ENCODE measurements at places on chromosomes 3 and 15.

- DNase-seq: no peak
These were observed 75.4 kb downstream of the CDC25A start for GRCh38 chr3:48112813-48113212.

DNA sequence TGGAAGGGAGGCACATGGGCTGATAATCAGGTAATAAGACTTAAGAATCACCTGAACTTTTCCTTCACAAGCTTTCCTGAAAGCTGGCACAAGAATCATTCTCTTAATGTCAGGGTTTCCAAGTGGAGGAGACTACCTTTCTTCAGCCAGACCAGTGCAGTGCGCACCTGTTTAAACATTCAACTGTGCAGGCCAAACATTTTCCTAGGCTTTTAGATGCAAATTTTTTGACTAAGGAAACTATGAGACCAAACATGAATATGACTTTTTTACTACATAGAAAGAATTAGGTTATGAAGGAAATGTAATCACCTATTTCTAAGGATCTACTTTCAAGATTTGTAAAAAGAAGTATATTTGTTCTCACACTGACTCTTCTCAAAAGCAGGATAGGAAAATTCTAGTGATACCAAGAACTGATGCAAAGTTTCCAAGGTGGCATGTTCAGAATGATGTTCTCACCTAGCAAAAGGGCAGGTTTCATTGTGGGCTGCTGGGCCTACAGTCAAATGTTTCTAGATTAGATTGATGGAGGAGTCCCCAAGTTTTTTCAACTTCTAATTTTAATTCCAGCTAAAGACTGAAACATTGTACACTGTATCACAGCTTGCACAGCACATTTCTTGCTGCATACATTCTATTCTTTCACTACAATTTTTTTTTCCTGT is 339.1 kb downstream of the TIGIT start:
- DNase-seq: no peak

- DNase-seq: no peak
These were observed 774.7 kb upstream of the NECTIN3 start for GRCh38 chr3:110296885-110297284.

- DNase-seq: no peak
These were observed 191.5 kb downstream of the CHST2 start for GRCh38 chr3:143311096-143311495.

DNA sequence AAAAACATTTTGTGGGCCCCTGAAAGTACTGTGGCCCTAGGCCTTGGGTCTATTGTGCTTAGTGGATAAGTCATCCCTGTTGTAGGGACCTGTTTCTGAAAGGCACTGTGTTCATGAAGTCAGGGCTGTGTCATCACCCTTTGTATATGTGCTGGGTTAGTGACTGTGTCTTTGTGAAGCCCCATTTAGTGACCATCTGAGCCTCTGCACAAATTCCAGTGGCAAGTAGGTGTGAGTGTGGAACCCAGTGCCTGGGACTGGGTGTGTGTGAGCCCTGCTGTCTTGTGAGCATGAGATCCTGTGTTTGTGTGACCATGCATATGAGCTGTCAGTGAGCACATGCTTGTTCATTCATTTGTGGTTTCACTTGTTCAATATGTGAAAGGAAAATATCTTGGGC is 1.2 kb upstream of the HYAL1 start:
- DNase-seq: no peak

DNA sequence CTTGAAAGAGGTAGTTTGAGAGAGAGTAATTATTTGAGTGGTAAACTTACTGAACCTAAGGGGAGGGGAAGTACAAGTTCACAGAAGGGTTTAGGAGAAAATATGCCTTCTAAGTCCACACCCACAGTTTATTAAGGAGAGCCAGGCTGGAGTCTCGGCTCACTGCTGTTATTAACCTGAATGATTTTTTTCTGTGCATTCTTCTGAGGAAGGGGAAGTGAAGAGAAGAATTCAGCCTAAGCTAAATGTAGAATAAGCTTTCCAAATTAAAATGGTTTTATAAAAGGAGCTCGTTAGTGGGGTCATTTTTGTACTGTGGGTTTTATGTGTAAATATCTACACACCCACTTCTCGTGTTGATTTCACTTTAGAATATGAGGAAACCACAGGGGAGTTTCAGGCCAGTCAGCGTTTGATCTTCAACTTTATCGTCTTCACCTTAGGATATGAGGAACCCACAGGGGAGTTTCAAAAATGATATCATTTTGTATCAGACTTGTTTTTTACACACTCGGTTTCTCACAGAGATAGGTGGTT is 1.5 kb downstream of the WHAMM start:
- DNase-seq: no peak

GRCh38 chr3:101892648-101893047 is 43.3 kb downstream of the NFKBIZ start:
- no peak for DNase-seq

DNA sequence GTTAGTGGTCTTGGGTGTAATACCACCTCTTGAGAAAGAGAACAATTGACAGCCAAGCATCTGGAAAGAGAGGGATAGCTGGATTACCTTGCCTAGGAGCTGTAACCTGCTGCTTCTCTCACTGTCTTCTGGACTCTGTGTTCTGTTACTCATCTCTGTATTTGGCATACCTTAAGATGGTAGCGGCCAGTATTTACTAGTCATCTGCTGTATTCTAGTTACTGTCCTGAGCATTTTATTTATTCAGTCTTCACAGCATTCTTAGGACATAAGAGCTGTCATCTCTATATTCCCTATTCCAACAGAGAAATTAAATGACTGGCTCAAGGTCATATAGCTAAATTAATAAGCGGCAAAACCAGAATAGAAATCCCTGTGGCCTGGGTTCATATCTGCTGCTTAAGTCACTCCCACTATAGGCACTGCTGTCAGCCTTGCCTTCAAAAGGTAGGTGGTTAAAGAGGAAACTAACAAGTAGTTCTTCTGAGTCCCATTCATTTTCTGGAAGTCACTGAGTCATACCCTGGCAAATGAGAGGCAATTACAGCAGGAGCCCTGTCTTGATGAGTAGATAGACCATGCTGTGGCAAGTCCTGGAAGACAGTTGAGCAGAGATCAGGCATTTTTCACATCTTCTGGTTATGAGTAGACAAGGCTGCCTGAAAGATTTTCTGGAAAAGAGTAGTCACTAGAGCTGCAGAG is 68.2 kb downstream of the RAB7A start:
- DNase-seq: no peak

DNA sequence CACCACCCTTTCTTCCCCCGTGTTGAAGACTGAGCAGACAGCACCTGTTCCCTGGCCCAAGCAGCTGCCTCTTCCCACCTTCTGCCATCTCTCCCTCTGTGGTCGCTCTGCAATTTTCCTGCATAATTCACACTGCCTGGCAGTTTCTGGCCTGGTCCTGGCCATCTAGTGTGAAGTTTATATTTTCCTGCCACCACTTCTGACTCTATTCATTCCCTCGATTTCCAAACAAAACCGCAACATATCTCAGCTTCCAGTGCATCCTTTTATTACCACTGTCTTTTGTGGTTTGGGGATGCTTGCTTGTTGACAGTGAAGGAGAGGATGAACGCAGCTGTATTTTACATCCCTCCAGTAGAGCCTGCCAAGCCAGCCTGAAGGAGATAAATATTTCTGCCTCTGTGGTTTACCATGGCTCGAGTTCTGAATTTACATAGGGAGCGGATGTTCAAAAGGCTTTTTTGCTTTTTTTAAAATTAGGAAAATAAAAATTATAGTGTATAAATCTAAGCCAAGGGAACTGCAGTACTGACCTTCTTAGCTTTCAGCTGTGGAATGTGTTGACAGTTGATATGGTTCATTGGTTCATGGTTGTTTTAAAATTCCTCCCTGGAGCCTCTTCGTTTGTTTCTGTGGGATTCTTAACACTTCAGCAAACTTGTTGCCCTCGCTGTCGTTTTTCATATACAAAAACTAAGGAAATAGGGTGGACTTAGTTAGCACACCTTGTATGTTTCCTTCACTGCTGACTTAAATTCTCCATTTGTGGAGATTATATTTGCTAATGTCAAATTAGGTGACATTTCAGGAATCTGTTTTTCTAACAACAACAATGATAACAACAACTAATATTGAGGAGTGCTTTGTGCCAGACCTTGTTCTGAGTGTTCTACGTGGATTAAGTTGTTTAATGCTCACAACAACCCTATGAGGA is 250.5 kb downstream of the ADAMTSL3 start:
- DNase-seq: peak; percentile 27

- no peak for DNase-seq
These were observed 8.9 kb upstream of the FURIN start for GRCh38 chr15:90859234-90860131.

- DNase-seq: no peak
These were observed 57.9 kb downstream of the ITGB5 start for GRCh38 chr3:124829178-124829818.

- DNase-seq: no peak
These were observed 1106.4 kb downstream of the SI start for GRCh38 chr3:163971861-163972260.

GRCh38 chr3:104176706-104177105 is 1190.0 kb upstream of the ALCAM start:
- no peak for DNase-seq

GRCh38 chr3:13080026-13080425 is 6.8 kb upstream of the IQSEC1 start:
- no peak for DNase-seq

- peak; percentile 70 for DNase-seq
These were observed 165.1 kb downstream of the APBA2 start for GRCh38 chr15:29050870-29051269.

GRCh38 chr3:13550423-13550690 is 1.4 kb downstream of the FBLN2 start:
- DNase-seq: no peak

DNA sequence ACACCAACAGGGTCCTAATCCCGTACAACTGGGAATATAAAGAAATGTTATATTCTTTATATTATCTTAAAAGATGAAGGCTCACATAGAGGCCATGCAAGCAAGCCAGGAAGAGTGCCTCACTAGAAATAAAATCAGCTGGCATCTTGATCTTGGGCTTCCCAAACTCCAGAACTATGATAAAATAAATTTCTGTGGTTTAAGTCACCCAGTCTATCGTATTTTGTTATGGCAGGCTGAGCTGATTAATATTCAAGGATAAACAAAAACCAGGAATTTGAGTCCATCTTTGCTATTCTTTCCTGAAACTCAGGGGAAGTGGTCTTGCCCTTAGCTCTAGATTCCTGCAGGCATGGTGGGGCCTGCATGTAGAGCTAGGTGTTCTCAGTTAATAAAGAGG is 42.7 kb downstream of the ATOSA start:
- DNase-seq: no peak

- no peak for DNase-seq
These were observed 1.5 kb downstream of the GPR87 start for GRCh38 chr3:151315136-151315535.

DNA sequence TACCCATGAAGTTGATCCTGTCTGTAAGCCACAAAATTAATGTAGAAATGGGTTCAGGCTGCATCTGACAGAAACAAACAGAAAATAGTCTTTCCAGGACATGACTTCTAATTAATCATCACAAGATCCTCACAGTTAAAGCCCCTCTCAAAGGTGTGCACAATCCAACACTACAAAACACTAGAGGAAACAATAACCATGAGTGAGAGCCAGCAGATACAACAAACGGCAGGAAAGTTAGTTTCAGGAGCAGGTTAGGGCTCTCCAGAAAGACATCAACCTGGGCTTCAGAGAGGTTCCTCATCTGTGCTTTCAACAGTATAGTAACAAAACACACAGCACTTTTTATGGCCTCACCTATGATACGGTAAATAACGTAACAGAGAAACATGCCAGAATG is 42.8 kb downstream of the DPH3 start:
- DNase-seq: no peak

GRCh38 chr3:72756900-72757299 is 91.3 kb downstream of the SHQ1 start:
- DNase-seq: no peak

Data from HFF-Myc (cell line).